ENCODE measurements at places on chromosomes 7 and 10. TPM values are rescaled to one million over a fixed set of nuclear protein-coding genes. Genes with fewer than 3 reads are reported as not detected.

The SPDYE2 gene
- total RNA-seq = 0.14 TPM

The MNX1 gene
- total RNA-seq = 22.4 TPM

The PLEKHS1 gene
- 28.2 TPM for total RNA-seq

The DNA2 gene
- 1.5 TPM for total RNA-seq

The FBXL13 gene
- total RNA-seq = 1.8 TPM

The AMPH gene
- total RNA-seq = 1.9 TPM

The TMEM178B gene
- 3.0 TPM for total RNA-seq

The CLCN1 gene
- total RNA-seq = not detected

The KLLN gene
- 0.28 TPM for total RNA-seq

- H3K36me3 ChIP-seq = no peaks in the 10 kb centered on the region
- H3K27ac ChIP-seq = no peak overlapping the region
- no peaks in the 10 kb centered on the region for H3K27me3 ChIP-seq
- no peaks in the 10 kb centered on the region for H3K4me1 ChIP-seq
- no peak for DNase-seq
Observed at GRCh38 chr10:85922356-85923129, 444.1 kb downstream of the GRID1 start.

GRCh38 chr7:96127746-96128145, 194.2 kb downstream of the SLC25A13 start:
- H3K27me3 ChIP-seq = no peaks in the 10 kb centered on the region
- no peak overlapping the region for H3K4me3 ChIP-seq
- no peak for DNase-seq
- H3K36me3 ChIP-seq = no peaks in the 10 kb centered on the region

DNA sequence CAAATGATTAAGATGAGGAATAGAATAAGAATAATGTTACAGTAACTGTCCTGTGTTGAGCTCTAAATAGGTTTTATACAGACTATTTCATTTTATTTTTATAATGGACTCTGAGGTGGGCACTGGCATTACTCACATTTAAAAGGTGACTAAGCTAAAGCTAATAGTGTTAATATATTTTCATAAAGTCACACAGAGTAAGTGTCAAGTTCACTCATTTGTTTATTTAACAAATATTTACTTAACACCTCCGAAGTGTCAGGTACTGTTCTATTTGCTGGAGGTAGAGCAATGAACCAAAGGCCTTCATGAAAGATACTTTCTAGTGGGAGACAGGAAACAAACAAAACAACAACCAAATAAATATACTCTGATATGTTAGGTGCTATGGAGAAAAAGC, 44.0 kb downstream of the ASB4 start:
- H3K36me3 ChIP-seq = no peaks in the 10 kb centered on the region
- no peak for DNase-seq
- no peak overlapping the region for H3K27ac ChIP-seq

GRCh38 chr7:116315293-116315692, 105.0 kb downstream of the TES start:
- no peaks in the 10 kb centered on the region for H3K36me3 ChIP-seq
- H3K4me1 ChIP-seq = no peaks in the 10 kb centered on the region

DNA sequence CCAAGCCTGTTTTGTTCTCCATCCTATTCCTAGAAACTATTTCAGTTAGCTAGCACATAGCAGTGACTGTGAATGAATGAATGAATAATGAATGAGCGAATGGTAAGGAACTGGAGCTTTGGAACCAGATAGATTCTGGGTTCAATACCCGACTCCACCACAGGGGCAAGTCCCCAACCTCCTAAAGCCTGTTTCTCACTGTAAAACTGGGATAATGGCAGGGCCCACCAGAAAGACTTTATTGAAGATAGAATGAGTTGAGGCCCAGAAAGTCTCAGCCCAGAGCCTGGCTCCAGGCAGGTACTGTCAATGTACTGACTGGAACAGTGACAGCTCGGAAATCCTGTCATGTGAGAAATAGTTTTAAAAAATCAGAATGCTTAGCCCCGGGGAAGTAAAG, 1.1 kb upstream of the CDH23 start:
- DNase-seq = no peak
- H3K27ac ChIP-seq = no peak overlapping the region
- H3K4me3 ChIP-seq = no peak overlapping the region
- no peaks in the 10 kb centered on the region for H3K27me3 ChIP-seq
- peaks cover 5% of the 10 kb centered on the region for H3K4me1 ChIP-seq

GRCh38 chr10:116888380-116889055, 39.2 kb downstream of the ENO4 start:
- DNase-seq = peak; percentile 66
- H3K27me3 ChIP-seq = no peaks in the 10 kb centered on the region
- no peaks in the 10 kb centered on the region for H3K36me3 ChIP-seq
- no peaks in the 10 kb centered on the region for H3K4me1 ChIP-seq
- no peak overlapping the region for H3K27ac ChIP-seq

- H3K27me3 ChIP-seq = no peaks in the 10 kb centered on the region
- H3K4me3 ChIP-seq = no peak overlapping the region
- no peaks in the 10 kb centered on the region for H3K4me1 ChIP-seq
- H3K27ac ChIP-seq = no peak overlapping the region
- no peaks in the 10 kb centered on the region for H3K36me3 ChIP-seq
Observed at GRCh38 chr10:129043691-129044090, 423.4 kb upstream of the MGMT start.

- no peak for DNase-seq
- H3K36me3 ChIP-seq = no peaks in the 10 kb centered on the region
- no peaks in the 10 kb centered on the region for H3K4me1 ChIP-seq
Observed at GRCh38 chr7:14236834-14237233, 247.4 kb upstream of the ETV1 start.

- no peaks in the 10 kb centered on the region for H3K36me3 ChIP-seq
- no peak for DNase-seq
- no peaks in the 10 kb centered on the region for H3K27me3 ChIP-seq
- H3K27ac ChIP-seq = no peak overlapping the region
- peaks cover 28% of the 10 kb centered on the region for H3K4me1 ChIP-seq
Observed at GRCh38 chr7:47502240-47502877, 79.6 kb downstream of the TNS3 start.

DNA sequence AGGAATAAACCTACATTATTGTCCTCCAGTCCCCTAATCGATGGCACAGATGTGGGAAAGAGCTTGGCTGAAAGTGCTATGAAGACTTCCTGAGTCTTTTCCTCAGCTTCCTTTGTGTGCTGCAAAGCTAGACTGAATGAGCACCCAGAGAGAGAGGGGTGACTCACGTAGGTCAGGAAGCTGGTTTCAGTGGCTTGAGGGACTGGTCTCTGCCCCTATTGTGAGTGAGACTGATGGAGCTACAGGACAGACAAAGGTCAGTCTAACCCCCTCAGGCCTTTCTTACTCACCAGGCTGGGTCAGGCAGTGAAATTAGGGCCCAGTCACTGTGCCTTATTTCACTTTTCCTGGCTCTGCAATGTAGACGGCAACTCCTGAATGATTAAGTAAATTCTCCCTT, 171.1 kb upstream of the GRB10 start:
- H3K27me3 ChIP-seq = no peaks in the 10 kb centered on the region
- peaks cover 45% of the 10 kb centered on the region for H3K4me1 ChIP-seq
- H3K4me3 ChIP-seq = no peak overlapping the region

DNA sequence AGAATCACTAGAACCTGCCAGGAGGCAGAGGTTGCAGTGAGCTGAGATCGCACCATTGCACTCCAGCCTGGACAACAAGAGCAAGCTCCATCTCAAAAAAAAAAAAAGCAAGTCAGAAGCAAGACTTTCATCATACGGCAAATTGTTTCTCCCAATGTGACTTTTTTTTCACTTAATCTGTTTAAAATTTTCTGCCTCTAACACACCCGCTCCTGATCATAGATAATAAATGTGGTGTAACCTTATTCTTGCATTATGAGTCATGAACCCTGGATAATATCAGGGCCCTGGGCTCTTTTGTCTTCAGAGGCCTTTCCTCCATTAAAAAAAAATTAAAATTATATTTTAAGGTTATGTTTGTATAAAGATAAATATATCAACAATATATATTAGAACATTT, 111.4 kb upstream of the JCAD start:
- H3K27me3 ChIP-seq = no peaks in the 10 kb centered on the region
- no peak overlapping the region for H3K4me3 ChIP-seq
- no peaks in the 10 kb centered on the region for H3K36me3 ChIP-seq
- no peak overlapping the region for H3K27ac ChIP-seq

- DNase-seq = peak; percentile 64
- peaks cover 12% of the 10 kb centered on the region for H3K4me1 ChIP-seq
- no peaks in the 10 kb centered on the region for H3K27me3 ChIP-seq
- H3K27ac ChIP-seq = no peak overlapping the region
- H3K36me3 ChIP-seq = no peaks in the 10 kb centered on the region
- no peak overlapping the region for H3K4me3 ChIP-seq
Observed at GRCh38 chr10:127195571-127196281, 665 bp downstream of the INSYN2A start.

DNA sequence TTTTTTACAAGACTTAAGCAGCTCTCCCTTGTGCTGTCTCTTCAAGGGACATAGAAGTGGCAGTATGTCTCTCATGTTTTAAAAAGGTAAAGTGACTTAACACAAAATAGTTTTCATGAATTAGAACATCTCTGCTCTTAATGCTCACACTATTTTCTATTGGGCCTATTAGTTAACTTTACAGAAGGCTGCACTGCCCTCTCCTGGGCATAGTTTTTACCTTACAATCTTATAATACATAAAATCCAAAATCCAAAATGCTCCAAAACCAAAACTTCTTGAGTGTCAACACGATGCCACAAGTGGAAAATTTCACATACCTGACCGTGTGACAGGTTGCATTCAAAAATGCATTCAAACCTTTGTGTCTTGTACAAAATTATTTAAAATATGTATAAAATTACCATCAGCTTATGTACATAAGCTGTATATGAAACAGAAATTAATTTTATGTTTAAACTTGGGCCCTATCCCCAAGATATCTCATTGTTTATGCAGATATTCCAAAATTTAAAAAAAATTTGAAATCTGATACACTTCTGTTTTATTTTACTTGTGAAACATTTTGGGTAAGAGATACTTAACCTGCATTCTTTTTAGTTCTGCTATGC, 25.8 kb downstream of the TES start:
- no peaks in the 10 kb centered on the region for H3K27me3 ChIP-seq
- H3K4me1 ChIP-seq = peaks cover 5% of the 10 kb centered on the region
- no peak overlapping the region for H3K27ac ChIP-seq

- H3K4me3 ChIP-seq = no peak overlapping the region
- DNase-seq = no peak
- no peaks in the 10 kb centered on the region for H3K27me3 ChIP-seq
- H3K4me1 ChIP-seq = no peaks in the 10 kb centered on the region
Observed at GRCh38 chr10:7718685-7719084, 15.6 kb downstream of the ITIH2 start.

GRCh38 chr10:88886557-88886956, 6.5 kb downstream of the STAMBPL1 start:
- no peak overlapping the region for H3K27ac ChIP-seq
- DNase-seq = no peak
- H3K27me3 ChIP-seq = no peaks in the 10 kb centered on the region

GRCh38 chr7:25964483-25964991, 187.5 kb upstream of the NFE2L3 start:
- H3K27ac ChIP-seq = peak overlapping the region; percentile 32
- no peaks in the 10 kb centered on the region for H3K36me3 ChIP-seq
- no peak overlapping the region for H3K4me3 ChIP-seq
- peaks cover 42% of the 10 kb centered on the region for H3K4me1 ChIP-seq
- H3K27me3 ChIP-seq = no peaks in the 10 kb centered on the region

DNA sequence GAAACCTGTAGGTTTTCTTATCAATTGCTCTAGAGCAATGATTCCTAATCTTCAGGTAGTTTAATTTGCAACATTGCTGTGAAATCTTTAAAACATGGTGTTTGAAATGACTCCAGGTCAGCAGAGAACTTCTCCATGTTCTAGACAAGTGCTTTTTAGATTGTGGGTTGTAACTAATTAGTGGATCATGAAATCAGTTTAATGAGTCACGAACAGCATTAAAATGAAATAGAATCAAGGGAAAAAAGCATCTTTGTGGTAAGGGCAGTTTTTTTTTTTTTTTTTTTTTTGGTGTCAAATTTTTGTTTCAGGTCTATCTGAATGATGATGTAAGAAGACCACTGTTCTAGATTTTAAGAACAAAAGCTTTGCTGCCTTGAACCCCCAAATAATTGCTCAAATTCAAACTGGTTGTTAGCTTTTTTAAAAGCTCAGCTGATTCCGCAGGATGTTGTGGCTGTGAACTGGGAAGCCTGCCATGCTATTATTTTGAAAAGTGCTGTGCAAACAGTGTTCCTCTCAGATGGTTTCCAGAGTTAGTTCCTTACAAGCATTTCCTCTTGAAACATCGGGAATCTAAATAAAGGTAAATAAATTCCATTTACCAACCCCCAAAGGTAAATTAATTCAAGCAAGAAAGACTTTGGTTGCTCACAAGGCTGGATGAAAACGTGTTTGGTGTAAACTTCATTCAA, 13.1 kb upstream of the PDK4 start:
- no peaks in the 10 kb centered on the region for H3K27me3 ChIP-seq
- H3K27ac ChIP-seq = peak overlapping the region; percentile 96
- DNase-seq = peak; percentile 77

DNA sequence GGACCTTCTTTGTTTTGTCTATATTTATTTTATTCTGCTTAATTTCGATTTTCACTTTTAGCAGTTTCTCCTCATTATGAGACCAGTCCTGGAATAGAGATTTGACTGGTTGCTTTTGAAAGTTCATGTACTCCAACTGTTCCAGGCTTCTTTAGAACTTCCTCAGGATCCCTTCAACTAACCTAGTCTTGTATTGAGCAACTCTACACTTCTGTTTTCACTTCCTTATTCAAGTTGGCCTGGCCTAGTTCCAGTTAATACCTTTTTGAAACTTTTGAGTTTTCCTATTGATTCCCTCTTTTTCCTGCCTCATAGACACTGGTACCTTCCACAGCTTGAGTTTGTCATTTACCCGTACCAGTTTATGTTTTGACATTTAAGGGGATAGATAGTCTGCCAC, 421.7 kb downstream of the ATRNL1 start:
- H3K4me1 ChIP-seq = no peaks in the 10 kb centered on the region
- no peak for DNase-seq
- H3K27me3 ChIP-seq = no peaks in the 10 kb centered on the region

All from pancreas (tissue), 10 donors.